Activated CD8-positive, alpha-beta memory T cell treated with anti-CD3 and anti-CD28 coated beads, Interleukin-2, amount 10 ng/mL, durations not matched to agents 7 days and 5 days (primary cell): ENCODE measurements at places on chromosomes 3 and 15.
A peak's percentile ranks its signal among the peaks of the same experiment; 100 is the strongest.

- DNase-seq, result no peak
These were observed 51.3 kb upstream of the CADPS start for GRCh38 chr3:62926494-62926893.

GRCh38 chr15:66216806-66217205, 36.7 kb downstream of the MEGF11 start:
- DNase-seq, result no peak

DNA sequence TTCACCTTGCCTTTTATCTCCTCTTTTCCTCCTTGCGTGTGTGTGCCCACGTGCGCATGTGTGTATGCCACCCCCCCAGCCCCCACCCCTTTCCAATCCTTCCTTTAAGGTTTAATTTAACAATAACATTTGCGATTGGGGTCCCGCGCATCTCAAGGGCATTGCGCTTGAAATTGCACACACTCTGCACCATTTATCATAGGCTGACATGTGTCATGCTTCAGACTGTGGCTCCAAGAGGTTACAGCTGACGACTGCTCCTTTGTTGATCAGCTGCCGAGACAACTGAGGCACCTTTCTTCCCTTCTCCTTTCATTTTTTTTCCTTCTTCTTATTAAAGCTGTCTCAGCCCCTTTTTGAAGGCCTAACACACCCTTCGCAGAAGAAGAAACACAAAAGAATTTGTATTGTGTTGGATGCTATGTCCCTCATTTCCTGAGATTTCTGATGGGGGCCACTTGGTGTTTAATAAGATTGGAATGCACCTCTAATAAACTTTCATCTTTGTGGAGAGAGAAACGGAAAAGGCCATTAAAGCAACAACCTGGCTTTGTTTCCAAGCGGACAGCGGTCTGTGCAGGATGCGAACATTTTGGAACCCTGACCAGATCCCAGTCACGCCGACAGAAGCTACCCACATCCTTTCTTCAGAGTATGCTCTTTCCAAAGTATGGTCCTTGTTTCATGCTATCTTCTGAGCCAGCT, 470.1 kb downstream of the MCTP2 start:
- no peak for DNase-seq

DNA sequence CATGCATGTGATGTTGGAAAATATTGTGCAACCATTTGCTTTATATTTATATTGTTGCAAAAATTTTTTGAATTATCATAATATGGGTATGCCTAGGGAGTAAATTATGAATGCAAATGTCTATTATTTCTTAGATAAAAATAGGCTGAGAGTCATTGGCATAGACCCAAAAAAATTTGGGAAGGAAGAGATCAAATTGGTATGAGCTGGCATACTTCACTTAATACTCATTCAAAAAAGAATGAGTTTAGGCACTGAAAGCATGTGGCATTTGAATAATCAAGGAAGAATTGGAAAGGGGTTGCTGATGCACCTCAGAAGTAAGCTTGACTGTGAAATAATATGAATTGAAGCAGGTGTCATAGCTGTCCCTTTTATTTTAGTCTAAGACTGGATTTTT, 764.0 kb upstream of the DPPA4 start:
- no peak for DNase-seq

DNA sequence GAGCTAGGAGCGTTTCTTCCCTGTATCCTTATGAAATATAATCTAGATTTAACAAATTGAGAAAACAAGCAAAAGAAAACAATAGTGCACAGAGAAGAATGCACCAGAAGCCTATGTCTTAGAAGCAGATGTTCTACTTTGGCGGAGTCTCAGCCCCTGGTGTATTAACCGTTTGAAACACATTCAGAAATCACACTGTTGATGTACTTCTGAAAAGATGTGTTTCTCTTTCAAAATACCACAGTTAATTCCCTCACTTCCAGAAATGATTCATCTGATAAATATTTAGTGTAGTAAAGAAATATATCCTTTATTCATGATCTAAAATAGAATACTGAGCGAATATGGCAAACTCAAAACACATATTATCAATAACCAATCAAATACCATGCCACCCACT, 77.7 kb downstream of the CBLB start:
- DNase-seq, result no peak

GRCh38 chr15:94526071-94526689, 294.8 kb downstream of the MCTP2 start:
- DNase-seq, result no peak

GRCh38 chr3:123980539-123980938, 11.4 kb downstream of the ROPN1 start:
- DNase-seq, result no peak

- DNase-seq, result no peak
These were observed 129.6 kb downstream of the ADAMTS17 start for GRCh38 chr15:100211855-100212850.

DNA sequence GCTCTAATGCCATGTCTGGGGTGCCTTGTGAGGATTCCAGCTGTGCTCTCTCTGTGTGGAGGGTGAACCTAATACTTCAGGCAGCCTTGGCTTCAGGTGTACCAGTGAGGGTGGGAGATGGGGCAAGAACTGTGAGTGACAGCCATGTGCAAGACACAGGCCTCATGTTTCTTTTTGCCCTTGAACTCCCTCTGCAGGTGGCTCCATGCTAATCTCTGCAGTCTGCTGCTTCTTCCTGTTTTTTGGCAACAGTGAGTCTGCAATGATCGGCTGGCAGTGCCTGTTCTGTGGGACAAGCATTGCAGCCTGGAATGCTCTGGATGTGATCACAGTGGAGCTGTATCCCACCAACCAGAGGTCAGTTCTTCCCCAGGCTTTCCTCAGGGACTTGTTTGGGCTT, 189.3 kb downstream of the SV2B start:
- DNase-seq, result no peak

DNA sequence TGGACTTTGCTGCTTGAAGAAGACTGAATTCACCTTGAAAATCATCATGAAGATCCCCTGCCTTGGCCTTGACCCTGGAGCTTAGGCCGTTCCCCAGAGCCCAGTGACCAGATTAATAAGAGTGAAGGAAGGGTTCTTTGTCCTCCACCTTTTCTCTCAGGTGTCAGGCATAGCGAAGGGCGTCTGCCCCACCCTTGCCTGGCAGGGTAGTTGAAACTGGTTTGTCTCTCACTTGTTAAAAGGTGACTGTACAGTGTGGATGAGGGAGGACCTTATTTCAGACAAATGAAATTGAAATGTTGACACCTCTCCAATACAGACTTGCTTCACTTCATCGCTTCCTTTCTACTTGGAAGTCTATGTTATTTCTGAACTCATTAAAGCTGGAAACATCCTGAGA, 223.7 kb upstream of the BHLHE40 start:
- no peak for DNase-seq

DNA sequence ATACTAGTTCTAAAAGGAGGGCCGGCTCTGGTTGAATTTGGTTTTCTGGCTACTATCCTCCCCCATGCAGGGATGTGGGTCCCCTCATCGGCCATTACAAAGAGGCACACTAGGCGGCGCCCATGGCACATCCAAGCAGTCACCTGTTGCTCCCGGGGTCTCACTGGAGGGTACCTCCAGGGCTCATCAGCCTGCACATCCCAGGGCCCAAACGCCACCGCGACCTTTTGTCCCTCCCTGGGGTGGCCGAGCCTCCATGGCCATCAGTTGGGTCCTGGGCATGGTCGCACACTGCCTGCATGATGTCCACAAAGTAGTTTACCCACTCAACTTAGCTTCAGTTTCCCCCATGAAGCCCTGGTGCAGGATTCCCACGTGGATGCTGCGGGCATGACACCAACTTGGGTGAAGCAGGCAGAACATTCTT, 28.3 kb downstream of the IDH3A start:
- peak; percentile 68 for DNase-seq

GRCh38 chr15:52105846-52106245, 6.7 kb downstream of the BCL2L10 start:
- DNase-seq, result no peak

DNA sequence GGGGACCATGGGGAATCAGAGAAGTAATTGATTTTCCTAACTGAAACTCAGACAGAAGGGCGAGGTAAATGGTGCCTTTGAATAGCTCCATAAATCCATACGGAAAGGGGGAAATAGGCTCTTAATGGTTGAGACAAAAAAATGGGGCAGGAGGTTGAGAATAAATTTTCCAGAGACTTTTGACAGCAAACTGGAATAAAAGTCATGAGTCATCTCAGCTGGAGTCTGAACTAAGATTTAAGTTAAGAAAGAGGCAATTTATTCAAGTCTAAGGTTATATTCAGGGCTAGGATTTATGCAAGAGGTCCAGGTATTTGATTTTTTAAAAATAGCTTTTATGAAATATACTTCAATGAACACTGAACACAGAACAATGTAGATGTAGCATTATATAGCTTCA, 238.7 kb upstream of the RORA start:
- no peak for DNase-seq

- DNase-seq, result peak; percentile 53
These were observed 768 bp downstream of the UBXN7 start for GRCh38 chr3:196431181-196432136.

- DNase-seq, result peak; percentile 77
These were observed 114.9 kb upstream of the MEF2A start for GRCh38 chr15:99450896-99451358.

- DNase-seq, result no peak
These were observed 243.3 kb upstream of the TBL1XR1 start for GRCh38 chr3:177440456-177441104.

DNA sequence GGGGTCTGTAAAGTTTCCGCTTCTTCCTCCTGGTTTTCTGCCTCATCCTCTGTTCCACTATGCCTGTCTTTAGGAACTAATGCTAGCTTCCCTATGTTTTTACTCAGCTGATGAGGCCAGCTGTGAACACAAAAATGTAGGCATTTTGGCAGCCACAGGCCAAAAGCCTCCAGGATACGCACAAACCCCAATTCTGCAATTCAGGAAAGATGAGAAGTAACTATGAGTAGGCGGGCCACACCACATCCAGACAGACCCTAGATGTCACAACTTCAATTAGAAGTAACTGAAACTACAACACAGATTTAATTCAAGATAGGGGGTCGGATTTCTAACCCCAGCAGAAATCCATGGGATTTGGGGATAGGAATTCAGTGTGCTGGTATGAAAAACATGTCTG, 11.9 kb downstream of the CA12 start:
- no peak for DNase-seq

GRCh38 chr3:184298759-184299487, at the start of gene PSMD2:
TSS of gene PSMD2 (plus strand) at chr3:184299241. CDS start at chr3:184299267, 26 bp downstream.
- DNase-seq, result peak; percentile 99

- no peak for DNase-seq
These were observed 69.5 kb downstream of the C3orf38 start for GRCh38 chr3:88219138-88219792.

GRCh38 chr3:105353485-105354161, 13.1 kb upstream of the ALCAM start:
- no peak for DNase-seq

DNA sequence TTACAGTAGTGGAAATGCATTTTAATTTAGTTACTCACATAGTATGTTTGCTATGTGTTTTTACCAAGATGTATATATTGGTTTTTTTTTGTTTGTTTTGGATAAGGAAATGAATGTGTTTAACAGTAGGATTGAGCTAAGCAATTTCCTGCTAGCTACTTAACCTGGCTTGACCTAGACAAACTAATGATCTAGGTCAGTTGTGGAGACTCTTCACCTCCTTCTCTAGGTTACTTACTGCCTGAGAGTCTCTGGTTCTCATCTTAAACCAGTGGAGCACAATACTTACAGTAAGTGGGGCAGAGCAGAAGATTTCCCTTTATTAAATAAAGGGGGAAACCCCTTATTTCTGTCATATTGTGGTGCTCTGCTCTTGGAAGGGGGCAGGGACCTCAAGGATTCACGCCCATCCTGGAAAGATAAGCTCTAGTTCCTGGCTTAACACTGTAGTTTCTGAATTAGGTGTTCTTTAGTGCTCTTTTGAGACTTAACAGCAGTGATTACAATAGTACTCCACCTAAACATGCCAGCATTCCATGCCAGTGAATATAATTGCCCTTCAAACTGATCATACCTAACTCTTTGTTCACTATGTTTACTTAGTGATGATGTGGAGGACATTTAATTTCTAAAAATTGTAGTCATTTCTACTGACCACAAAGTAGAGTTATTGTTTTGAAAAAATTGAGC, 79.9 kb downstream of the UBP1 start:
- DNase-seq, result no peak

- no peak for DNase-seq
These were observed 238.7 kb downstream of the SV2B start for GRCh38 chr15:91338766-91339165.

DNA sequence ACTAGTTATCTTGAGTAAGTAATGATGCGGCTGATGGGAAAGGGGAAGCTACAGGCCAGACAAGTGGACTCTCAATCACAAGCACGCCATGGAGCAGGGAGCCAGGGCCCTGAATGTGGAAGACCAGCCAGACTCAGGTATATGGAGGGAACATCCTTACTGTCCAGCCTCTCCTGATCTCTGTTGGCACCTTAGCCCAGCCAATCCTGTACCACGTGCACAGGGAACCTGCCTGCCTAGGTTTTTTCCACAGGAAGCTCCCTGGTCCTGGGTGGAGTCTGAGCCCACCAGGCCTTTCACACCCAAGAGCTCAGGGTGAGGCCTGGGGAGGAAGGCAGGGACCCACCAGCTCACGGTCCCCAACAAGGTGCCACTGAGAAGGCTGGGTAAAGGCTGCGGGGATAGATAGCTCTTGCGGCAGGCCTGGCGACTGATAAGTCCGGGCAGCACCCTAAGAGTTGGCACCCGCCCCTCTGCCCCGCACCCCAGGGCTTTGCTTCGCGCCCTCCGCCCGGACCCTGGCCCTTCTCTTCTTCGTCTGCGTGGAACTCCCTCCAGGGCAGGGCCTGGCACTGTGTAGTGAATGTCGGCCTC, 933 bp upstream of the APEH start:
- no peak for DNase-seq

DNA sequence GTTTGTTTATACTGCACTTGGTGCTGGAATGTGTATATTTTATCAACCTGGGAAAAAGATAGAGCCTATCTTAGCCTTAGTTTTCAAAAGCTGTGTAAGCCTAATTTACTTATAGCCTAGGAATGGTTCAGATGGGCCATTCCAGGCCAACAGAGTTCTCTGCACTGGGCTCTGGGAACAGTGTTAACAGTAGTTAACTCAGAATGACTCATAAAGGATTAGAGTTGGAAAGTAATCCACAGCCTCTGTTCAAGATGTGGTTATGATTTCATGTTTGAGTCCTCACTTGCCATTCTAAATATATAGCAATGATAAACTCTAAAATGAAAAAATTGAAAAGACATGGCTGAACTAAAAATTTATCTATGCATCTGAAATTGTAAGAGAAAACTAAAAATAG, 22.6 kb upstream of the PEX5L start:
- no peak for DNase-seq

GRCh38 chr3:17726313-17726712, 16.1 kb downstream of the TBC1D5 start:
- no peak for DNase-seq

GRCh38 chr3:150787741-150788370, 24.9 kb upstream of the SIAH2 start:
- DNase-seq, result peak; percentile 88

DNA sequence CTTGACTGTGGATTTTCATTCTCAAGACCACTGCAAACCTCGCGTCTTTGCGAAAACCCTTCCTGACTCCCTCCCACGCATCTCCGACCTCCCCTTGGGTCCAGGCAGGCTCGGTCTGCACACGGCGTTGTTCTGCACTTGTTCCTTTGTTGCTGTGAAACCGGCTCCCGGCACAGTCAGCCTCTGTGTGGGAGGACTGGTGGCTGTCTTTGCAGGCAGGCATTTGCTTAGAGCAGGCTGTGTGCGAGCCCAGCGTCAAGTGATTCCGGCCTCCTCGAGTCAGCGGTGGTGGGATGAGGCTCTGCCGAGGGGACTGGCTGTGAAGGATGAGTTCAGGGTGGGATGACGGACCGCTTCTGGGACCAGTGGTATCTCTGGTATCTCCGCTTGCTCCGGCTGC, 102.6 kb upstream of the ROPN1 start:
- DNase-seq, result no peak

GRCh38 chr15:70060993-70061305, 36.8 kb downstream of the TLE3 start:
- no peak for DNase-seq
